ENCODE measurements at places on chromosomes 12 and 14.

DNA sequence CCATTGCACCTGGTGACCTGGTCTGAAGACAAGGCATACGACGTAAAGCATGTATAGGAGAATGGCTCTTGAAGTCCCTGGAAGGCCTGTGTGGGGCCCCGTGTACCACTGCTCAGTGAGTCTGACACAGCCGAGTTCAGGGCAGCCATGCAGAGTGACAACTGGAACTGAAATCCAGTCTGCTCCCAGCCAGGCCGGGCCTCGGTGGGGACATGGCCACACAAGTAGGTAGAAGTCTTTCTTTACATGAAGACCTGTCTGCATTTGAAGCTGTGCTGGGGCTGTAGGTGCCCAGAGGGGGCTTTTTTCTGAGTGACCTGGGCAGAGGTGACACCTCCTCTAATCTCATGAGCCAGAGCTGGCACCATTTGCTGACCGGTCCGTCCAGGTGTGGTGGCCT lies 35.7 kb downstream of the ADGRD1 start:
- DNase-seq: no peak

DNA sequence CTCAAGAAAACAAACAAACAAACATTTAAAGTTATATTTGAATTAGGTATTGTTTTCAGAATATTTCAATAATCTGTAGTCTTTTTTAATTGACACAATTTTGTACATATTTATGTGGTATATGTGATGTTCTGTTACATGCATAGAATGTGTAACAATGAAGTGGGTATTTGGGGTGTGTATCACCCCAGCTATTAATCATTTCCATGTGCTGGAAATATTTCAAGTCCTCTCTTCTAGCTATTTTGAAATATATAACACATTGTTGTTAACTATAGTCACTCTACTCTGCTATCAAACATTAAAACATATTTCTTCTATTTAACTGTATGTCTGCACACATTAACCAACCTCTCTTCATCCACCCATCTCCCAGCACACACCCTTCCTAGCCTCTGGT lies 32.0 kb upstream of the SIX1 start:
- no peak for DNase-seq

DNA sequence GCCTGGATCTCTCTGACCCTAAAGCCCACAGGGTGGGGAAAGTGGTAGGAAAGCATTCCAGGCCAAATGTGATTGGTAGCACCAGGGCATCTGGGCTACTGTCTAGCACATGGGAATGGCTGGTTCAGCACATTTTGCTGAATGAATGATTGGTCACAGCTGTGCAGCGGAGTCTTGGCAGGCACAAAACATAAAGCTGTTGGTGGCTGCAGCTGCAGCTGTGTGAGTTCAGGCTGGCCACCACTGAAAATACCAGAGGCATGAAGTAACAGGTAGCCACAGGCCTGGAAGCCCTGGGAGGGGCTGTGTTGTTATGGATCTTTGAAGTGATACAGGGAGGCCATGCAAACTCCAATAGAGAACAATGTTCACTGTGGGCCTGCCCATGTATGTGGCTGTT lies 72.7 kb downstream of the MYRFL start:
- DNase-seq: peak; percentile 55

- peak; percentile 77 for DNase-seq
Observed at GRCh38 chr12:54596526-54596946, 8.1 kb upstream of the PPP1R1A start.

DNA sequence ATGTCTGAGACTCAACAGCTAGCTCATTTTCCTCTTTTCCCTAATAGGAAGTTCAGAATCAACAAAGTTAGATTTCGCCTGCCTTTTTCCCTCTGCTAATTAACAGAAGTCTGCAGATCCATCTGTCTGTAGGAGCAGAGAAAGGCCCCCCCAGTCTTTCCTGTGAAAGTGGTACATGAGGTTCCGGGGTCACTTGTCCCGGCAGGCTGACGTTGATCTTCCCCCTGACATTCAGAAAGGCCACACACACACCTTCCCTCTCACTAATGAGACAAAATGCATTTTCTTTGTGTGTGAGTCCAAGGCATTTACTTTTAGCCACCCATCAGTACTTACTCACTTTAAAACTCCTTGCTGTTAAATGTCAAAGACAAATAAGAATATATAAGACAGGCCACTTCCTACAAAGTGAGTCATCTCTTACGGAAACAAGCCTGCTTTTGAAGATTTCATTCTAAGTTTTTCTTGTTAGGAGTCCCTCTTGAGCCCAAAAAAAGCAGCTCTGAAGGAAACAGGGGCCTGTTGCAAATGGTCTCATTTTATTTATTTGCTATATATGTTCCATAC lies 138.7 kb downstream of the TTC7B start:
- no peak for DNase-seq

DNA sequence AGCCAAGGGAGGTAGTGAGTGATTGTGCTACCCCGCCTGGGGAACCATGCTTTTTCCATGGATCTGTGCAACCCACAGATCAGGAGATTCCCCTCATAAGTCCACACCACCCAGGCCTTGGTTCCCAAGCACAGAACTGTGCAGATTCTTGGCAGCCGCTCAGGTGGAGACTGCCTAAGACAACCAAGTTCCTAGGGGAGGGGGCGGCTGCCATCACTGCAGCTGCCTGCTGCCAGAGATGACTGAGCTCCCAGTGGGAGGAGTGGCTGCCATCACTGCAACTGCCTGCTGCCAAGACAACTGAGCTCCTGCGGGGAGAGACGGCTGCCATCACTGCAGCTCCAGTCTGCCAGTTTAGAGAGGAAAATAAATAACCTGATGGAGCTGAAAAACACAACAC lies 138.3 kb upstream of the GARIN2 start:
- no peak for DNase-seq

DNA sequence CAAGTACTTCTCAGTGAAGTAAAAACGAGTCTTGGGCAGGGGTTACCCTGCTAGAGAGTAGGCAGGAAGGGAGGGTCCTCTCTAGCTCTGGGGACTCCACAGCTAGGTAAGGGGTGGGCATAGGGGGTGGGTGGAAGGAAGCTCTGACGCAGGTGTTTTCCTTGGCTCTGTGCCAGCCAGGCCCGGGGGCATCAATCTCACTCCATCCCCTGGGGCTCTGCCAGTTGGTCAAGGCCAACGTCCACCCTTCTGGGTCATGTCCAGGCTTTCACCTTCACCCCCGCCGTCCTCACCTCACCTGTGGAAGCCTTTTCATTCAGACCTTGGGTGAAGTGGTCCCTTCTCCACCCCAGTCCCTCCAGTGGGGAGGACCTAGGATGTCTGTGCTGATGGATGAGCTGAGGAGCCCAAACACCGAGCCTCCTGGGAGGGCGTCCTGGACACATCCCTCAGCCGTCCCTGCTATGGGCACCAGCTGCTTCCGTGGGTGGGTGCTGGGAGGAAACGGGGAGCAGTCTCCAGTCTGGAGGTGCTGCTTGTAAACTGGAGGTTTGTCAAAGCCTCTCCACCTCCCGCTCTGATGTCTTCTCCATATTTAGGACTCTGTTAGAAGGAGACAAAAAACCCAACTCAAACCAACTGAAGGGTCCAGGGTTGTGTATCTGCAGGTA lies 71.5 kb upstream of the SFSWAP start:
- DNase-seq: no peak

DNA sequence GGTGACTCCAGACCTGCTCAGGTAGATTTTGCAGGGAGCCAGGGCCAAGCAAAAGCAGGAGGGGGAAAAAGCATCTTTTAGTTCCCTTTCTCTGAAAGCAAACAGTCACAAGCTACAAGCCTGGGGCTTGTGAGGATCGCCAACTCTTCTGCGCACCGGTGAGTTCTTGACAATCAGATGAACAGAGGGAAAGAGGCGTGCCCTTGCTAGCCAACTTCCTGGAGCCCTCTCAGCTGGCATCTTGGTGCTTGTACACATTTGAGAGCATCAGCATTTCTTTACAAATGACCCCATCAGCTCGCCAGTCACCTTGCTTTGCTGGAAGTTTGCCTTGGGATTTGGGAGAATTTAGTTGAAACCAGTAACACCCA lies 55.5 kb downstream of the ZNF664 start:
- DNase-seq: no peak

DNA sequence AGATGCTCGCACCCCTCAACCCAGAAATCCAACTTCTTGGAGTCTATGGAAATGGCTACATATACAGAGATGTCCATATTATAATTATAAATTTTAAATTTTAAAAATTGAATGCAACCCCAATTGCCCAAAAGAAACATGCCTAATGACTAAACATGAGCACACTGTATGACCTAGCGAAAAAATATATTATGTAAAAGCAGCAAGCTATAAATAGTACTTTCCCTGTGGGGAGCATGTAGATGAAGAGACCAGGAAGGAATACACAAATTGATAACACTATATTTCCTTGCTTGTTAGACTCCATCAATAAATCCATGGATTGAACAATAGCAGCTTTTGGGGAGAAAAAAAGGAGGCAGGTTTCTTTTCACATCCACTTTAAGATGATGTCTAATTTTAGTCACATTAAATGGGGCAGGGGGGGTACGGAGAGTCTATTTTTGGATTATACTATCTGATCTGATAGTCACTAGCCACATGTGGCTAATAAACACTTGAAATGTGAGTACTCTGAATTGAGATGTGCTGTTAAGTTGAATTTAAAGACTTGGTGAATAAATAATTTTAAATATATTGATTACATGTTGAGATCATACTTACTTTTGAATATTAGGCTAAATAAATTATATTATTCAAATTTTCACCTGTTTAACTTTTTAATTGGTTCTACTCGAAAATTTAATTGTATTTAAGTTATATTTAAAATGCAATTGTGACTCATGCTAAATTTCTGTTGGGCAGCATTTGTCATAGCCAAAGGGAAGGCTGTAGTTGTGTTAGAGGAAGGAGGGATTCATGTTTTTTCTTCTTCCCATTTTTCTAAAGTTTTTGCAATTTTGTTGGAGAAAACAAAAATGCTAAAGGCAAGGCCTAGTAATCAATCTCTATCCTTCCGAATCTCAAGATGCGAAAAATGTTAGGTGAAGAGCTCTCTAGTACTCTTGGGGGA lies 17.5 kb downstream of the MAX start:
- DNase-seq: no peak

DNA sequence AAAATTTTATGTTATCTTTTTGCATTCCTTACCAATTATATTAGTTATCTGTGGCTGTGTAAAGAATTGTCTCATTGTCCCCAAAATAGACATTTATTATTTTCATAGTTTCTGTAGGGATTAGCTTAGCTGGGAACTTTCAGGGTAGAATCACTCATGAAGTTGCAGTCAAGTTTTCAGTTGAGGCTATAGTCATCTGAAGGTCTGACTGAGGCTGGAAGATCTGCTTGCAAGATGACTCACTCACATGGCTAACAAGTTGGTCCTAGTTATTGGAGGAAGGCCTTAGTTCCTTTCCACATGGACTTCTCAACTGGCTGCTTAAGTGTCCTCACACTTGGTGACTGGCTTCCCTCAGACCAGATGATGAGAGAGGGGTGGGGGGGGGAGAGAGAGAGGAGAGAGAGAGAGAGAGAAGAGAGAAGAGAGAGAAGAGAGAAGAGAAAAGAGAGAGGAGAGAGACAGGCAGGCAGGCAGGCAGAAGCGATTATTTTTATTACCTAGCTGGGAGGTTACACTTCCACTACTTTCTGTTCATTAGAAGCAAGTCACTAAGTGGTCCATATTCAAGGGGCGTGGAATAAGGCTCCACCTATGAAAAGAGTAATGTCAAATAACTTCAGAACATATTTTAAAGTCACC lies 6.4 kb downstream of the AP5M1 start:
- no peak for DNase-seq

- no peak for DNase-seq
Observed at GRCh38 chr14:65920996-65921395, 508.5 kb downstream of the FUT8 start.

DNA sequence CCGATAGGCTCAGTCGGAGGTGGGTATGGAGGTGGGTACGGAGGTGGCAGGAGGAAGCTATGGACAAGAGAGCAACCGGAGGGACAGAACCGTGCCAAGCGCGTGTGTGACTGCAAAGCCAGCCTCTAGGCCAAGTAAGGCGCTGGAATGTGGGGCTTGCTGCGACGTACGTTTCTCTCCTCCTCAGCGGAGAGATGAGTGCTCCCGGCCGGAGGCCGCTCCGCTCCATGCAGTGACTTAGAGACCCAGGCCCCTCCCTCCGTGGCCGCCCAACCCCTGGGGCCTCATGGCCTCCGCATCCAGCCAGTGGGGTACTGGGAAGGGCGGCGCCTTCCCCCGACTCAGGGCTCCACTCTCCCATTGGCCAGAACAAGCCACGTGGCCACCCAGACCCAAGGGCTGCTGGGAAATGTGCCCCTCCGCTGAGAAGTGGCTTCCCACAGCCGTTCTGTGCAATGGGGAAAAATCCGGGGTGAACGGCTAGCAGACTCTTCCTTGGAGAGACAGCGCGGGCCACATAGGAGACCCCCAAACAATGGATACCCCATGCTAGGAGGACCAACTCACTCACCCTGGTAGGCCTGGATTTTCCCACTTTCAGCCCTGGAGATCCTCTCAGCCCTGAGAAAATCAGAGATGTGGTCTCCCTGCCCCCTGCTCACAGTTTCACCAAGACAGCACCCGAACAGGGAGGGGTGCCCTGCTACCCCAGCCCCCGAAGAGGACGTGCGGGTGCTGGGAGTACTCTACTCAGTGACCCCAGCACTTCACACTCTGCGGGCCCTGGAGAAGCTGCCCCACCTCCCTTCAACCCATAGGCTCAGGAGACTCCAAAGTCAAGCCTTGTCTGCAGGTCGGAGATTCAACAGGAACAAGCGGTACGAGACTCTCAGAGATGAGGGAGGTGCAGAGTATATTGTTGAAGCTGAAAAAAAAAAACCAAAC lies 66.7 kb downstream of the RIMBP2 start:
- no peak for DNase-seq

GRCh38 chr12:57795354-57795753 lies 12.8 kb downstream of the TSFM start:
- no peak for DNase-seq

GRCh38 chr12:19131025-19131444 lies 1.5 kb downstream of the PLEKHA5 start:
- DNase-seq: peak; percentile 65

DNA sequence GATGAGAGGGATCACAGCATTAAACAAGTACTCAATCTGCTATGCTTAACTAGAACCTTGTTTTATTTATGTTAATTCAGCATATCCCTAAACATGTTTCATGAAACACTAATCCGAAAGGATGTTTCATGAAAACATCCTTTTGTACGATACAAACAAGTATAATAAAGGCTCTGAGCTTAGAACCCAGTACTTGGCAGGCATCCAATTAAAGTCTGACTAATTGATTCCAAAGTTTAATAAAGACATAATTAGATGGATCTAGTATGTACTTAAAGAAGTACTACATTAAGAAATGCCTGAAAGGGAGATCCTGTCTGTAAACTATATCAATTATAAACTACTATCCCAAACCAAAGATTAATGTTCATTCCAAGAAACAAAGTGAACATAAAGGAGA lies 51.8 kb downstream of the SCAF11 start:
- no peak for DNase-seq

- DNase-seq: no peak
Observed at GRCh38 chr14:57866199-57866705, 360 bp upstream of the SLC35F4 start.
